Suppressor macrophage treated with lipopolysaccharide for 4 hours (primary cell): ENCODE measurements at places on chromosomes 11 and 22.

- no peak for DNase-seq
Measured at GRCh38 chr11:17238377-17238776, 30.6 kb upstream of the PIK3C2A start.

- no peak for DNase-seq
Measured at GRCh38 chr22:39110631-39111561, 13.9 kb downstream of the APOBEC3H start.

DNA sequence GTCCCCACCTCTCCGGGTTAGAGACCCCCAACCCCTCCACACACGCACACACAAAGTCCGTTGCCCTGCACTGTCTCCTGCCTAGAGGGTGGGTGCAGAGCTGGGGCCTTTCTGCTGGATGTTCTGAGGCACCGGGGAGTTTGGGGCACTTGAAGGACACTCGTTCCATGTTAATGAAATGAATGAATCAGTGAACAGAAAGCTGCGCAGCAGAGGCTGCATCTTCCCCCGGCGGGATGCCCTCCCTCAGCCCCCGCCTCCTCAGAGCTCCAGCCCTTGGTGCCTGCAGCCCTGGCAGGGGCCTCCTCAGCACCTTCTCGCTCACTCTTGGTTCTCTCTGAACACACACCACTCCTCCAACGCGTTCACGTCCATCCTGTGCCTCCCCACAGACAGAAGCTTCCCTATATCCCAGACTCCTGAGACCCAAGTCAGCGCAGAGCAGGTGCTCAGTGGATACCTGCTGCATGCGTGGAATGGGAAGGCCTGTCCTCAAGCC, 611.9 kb downstream of the TBC1D22A start:
- no peak for DNase-seq

GRCh38 chr22:29988719-29989118, 91.5 kb upstream of the HORMAD2 start:
- no peak for DNase-seq

GRCh38 chr11:82718307-82718706, 15.4 kb downstream of the FAM181B start:
- peak; percentile 53 for DNase-seq

DNA sequence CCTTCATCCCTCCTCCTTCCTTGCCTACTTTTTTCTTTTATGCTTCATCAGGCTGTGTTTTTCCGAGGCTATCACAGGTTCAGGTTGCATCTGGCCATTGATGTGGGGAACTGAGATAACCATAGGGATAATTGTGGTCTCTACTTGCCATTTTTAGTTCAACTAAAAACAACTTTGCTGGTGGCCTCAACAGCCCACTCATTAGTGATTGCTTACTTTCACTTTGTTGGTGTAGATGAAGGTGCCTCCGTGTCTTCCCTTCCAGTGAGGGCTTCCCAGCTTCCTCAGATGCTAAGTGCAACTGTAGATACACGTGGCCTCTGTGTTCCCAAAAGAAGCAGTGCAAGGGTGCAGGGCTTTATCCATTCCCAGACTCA, 35.0 kb downstream of the KCNJ1 start:
- DNase-seq = no peak

GRCh38 chr22:42868751-42869251, 11.7 kb upstream of the ARFGAP3 start:
- no peak for DNase-seq

GRCh38 chr11:76796511-76797198, 13.5 kb downstream of the TSKU start:
- no peak for DNase-seq

- DNase-seq = no peak
Measured at GRCh38 chr11:122207505-122207904, 91.5 kb upstream of the BLID start.
